ENCODE measurements at places on chromosomes 11 and 22.

DNA sequence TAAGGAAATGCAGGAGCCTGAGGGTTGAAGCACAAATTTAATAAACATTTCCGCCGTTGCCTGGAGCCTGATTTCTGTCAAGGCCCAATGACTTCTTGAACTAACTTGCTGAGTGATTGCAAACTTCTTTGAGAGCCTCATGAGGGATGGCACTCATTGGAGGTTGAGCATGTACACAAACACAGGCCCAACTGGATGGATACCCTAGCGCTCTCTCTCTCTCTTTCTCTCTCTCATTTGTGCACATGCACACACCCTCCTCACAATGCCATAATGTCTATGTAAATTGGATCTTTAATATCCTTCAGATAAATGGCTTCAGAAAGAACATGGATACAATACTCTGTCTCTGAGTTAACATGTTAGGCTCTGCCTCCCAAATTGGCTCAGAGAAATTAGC is 597.7 kb upstream of the CADM1 start:
- no peak for DNase-seq

DNA sequence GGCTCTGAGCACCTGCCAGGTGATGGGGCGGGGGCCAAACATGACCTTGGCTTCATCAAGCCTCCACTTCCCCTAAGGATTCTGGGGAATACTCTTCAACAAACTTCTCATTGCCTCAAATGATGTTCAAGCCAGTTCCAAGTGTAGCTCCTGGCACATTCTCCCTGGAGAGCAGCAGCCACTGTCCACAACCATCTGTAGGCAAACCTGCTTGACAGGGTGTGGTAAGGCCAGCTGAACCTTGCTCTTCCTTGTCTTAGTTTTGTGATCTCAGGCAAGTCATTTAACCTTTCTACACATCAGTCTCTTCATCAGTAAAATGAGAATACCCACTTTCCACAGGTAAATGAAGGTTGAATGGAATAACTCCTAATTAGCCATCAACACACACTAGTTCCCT is 323.3 kb downstream of the TENM4 start:
- DNase-seq: no peak

- DNase-seq: no peak
Observed at GRCh38 chr11:2767801-2768200, 68.0 kb upstream of the KCNQ1OT1 start.

GRCh38 chr22:46661221-46661851 is 41.1 kb downstream of the GRAMD4 start:
- peak; percentile 54 for DNase-seq

DNA sequence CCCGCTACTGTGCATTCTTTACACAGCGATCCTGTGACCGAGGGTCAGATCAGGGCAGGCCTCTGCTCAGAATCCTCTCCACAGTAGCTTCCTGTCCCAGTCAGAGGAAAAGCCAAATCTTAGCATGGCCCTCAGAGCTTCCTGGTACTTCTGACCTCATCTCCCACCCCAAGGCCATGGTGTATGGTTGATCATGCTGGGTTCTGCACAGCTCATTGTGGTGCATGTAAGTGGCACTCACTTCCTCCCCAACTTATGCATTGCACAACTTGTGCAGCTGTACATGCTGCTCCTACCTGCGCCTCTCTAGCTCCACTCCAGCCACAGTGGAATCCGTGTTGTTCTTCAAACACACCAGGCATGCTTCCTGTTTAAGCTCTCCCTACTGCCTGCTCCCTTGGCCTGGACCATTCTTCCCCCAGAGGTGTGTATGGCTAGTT is 20.3 kb downstream of the BMAL1 start:
- DNase-seq: no peak

DNA sequence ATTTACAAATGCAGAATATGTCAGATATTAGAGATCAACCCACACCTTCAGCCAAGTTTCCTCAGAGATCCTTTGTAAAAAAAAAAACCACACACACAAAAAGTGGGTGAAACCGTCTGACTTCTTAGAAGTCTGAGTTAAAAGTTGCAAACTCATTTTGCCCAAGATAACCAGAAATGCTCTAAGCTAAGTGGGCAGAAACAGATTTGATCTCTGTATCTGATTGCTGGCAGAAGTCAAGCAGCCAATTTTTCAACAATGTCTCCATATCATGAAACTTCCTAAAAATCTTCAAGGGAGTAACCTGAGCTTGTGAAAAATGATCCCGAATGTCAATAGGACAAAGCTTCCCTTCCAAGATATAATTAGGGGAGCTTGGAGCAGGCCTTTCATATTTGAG is 28.6 kb upstream of the ATXN10 start:
- no peak for DNase-seq

DNA sequence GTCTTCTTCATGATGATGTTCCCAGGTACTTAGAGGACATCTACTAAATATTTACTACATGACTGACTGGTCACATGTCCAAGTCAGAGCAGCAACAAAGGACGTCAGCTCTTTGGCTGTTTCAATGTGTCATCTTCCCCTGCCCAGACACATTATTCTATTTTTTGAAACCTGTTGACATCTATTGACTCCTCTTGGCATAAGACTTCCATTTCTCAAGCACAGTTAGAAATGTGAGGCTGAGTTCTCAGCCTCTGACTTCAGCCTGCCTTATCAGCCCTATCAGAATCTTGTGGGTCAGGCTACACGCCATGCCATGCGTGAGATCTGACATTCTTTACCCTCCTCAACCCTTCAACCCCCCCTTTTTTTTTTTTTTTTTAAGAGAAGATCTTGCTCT is 63.8 kb downstream of the SC5D start:
- DNase-seq: no peak

DNA sequence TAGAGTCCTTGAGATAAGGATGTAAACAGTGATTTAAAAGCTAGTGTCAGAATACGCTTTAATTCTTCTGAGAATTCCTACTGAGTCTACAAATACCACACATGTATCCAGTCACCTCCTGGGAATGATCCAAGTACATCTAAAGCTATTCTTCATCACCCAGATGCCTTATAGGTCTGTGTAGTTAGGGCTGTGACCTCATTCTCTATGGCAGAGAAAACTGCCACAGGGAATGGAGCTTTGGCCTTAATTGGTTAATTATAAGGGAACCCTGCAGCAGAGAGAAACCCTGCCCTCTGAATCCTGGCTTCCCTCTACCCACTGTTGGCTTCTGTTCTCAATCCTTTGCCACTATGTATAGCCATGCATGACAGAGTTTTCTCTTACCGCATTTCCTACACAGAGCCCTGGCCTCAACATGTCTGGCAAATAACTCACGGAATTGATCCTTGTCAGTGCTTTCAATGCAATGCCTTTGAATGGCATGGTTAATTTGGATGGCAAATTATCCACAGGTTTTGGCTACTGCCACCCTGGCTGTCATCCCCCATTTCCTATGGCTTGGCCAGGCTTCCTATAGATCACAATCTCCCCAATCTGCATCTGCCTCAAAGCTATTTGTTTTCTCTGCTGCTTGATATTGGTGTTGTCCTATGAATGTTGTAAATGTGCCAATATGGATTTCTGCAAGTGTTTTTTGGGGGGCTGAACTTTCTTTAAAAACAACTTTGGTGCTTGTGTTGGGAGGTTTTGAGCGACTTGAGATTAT is 2.9 kb downstream of the DIXDC1 start:
- DNase-seq: no peak

DNA sequence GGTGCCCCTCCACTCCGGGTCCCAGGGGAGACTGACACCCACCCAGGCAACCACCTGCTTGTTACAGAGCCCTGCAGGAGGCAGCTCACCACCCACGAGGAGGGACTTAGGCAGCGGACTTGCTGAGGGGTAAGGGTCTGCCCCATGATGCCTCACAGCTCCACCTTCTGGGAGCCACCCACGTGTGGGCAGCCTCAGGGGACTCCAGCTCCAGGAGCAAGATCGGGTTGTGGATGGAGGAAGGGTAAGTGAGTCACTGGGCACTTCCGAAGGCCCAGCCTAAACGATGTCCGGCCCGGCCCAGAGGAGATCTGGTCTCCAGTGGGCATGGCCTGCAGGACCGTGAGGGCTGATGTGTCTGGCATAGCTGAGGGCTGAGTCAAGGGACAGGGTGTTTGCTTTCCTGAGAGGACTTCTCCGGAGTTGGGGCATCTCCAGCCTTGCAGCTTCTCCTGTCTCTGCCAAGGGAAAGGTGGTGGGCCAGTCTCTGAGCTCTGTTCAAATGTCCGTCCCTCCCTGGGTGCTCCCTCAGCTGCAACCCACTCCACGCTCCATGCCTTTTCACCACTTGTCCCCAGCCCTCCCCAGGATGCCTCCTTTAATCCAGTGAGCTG is 32.3 kb upstream of the P2RY2 start:
- no peak for DNase-seq

- DNase-seq: no peak
Observed at GRCh38 chr22:34976474-34976873, 89.5 kb upstream of the ISX start.

GRCh38 chr11:116244889-116245288 is 527.9 kb downstream of the BUD13 start:
- no peak for DNase-seq

- DNase-seq: no peak
Observed at GRCh38 chr22:46051646-46052045, 74.7 kb upstream of the WNT7B start.

DNA sequence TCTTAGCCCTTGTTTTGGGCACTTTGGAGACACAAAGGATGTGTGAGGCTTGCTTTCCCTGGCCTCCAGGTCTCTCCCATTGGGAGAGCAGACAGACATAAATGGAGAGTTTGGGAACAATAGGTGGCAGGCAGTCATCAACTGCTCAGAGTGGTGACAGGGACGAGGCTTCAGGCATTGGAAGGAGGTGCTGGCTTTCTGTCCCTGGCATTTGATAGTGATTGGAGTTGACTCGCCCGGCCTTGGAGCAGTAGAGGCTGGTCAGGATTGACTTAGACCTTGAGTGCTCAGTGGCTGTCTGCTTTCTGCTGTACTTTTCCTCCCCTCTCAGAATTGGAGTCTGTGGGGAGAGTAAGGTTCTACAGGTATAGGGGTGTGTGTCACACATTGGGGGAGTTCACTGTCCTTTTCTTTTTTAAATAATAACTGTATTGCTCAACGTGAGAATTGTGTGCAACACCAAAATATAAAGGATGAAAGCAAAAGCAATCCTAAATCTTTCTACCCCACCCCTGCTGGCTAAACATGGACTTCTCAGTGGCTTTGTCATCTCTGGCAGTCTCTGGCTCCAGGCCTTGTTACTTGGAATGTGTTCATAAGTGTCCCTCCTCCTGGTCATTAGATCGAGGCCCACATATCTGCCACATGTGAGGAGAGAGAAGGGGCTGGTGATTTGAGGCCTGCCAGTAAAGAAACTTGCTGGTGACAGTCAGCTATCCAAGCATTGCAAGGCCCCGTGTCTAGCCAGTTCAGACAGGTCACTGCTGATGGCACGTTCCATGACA is 21.1 kb downstream of the SHISA8 start:
- DNase-seq: no peak

DNA sequence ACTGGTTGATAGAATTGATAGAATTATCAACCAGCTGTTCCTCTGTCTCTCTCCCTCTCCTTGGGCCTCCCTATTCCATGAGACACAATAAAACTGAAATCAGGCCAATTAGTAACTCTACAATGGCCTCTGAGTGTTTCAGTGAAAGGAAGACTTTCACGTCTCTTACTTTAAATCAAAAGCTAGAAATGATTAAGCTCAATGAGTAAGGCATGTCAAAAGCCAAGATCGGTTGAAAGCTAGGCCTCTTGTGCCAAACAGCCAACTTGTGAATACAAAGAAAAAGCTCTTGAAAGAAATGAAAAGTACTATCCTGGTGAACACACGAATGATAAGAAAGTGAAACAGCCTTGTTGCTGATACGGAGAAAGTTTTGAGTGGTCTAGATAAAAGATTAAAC is 16.6 kb downstream of the PIH1D2 start:
- no peak for DNase-seq

- no peak for DNase-seq
Observed at GRCh38 chr11:46161201-46161600, 39.9 kb upstream of the PHF21A start.

GRCh38 chr11:17859552-17859951 is 125.0 kb downstream of the KCNC1 start:
- DNase-seq: no peak

- DNase-seq: no peak
Observed at GRCh38 chr11:125401746-125402145, 94.3 kb downstream of the FEZ1 start.

- no peak for DNase-seq
Observed at GRCh38 chr11:124742555-124742954, 2.8 kb downstream of the NRGN start.

DNA sequence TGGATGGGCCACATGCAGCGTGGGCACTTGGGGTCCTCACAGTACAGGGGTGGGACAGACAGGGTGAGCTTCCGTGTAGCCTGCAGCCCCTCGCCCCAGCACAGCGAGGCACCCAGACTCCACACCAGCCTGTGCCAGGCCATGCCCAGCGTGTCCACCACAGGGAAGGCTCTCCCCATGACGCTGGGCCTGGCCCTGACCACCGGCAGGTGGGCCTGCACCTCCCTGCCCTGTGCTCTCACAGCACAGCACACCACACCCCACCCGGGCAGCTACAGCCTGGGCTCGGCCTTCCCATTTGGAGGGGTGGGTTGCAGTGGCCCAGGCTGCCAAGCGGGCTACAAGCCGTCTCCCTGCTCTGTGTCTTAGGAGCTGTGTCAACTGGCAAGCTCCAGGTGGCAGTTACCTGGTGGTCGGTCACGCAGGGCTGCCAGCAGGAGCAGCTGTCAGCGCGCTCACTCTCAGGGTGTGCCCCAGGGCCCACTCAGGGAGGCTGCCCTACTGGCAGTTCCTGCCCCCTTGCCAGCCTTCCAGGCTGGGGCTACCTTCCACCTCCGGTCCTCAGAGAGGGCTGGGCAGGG is 4.6 kb downstream of the MOB2 start:
- DNase-seq: no peak

GRCh38 chr11:86669424-86669823 is 3.0 kb downstream of the ME3 start:
- no peak for DNase-seq

DNA sequence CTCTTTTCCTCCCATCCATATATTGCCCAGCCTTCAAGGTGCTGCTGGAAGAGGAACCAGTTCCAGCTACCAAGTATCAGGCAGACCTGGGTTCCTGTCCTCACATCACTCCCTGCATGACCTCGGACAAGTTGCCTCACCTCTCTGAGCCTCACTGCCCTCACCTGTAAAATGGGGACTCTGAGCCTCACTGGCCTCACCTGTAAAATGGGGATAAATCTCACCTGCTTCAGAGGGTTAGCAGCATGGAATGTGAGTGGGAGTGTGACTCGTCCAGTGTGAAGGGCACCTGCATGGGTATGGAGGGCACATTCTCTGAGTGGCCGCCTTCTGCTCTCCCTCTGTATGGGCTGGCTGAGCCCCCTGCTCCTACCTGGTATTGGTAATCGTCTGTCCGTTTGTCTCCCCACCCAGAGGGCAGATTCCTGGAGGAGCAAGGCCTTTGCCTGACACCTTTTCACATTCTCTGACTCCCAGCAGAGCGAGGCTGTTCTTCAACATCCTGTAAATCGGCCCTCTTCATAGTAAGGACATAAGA is 3.7 kb downstream of the GRIK4 start:
- no peak for DNase-seq

GRCh38 chr11:108500169-108500568 is 2.0 kb upstream of the POGLUT3 start:
- DNase-seq: no peak

Measured in activated CD8-positive, alpha-beta memory T cell treated with anti-CD3 and anti-CD28 coated beads, Interleukin-2, amount 50 U/mL, for 4 hours (primary cell).